Mammary microvascular endothelial cell (primary cell): ENCODE measurements at places on chromosomes 1 and 21. TPM values are rescaled to one million over a fixed set of nuclear protein-coding genes. Genes with fewer than 3 reads are reported as not detected.

QSOX1 gene
- 286 and 297 TPM in 2 replicates for total RNA-seq

ATAD3B gene
- total RNA-seq, result 40.2 and 43.1 TPM in 2 replicates

STXBP3 gene
- total RNA-seq, result 31.8 and 33.4 TPM in 2 replicates

SPTA1 gene
- total RNA-seq, result under 0.01 and 0.20 TPM in 2 replicates

ZRANB2 gene
- 28.7 and 36.0 TPM in 2 replicates for total RNA-seq

IFI44L gene
- total RNA-seq, result 37.1 and 38.9 TPM in 2 replicates

FLG2 gene
- total RNA-seq, result not detected in 2 replicates

LELP1 gene
- total RNA-seq, result not detected in 2 replicates

SMCP gene
- total RNA-seq, result not detected in 2 replicates

DPYD gene
- total RNA-seq, result 17.6 and 21.7 TPM in 2 replicates

SERPINC1 gene
- total RNA-seq, result 0.10 TPM in 1 of 2 replicates, not detected in the other

SYT6 gene
- not detected in 2 replicates for total RNA-seq
